ENCODE measurements at places on chromosomes 11 and 22.

DNA sequence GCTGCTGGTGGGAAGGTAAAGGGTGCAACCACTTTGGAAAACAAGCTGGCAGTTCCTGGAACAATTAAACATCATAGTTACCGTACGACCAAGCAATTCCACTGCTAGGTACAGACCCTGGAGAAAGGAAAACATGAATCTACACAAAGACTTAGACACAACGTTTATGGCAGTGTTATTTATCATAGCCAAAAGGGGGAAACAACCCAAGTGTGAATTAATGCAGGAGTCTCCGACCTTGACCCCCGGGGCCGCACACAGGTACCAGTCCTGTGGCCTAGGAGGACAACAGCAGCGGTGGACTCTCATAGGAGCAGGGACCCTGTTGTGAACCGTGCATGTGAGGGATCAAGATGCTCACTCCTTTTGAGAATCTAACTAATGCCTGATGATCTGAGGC, 22.5 kb downstream of the PRDM10 start:
- DNase-seq: no peak

DNA sequence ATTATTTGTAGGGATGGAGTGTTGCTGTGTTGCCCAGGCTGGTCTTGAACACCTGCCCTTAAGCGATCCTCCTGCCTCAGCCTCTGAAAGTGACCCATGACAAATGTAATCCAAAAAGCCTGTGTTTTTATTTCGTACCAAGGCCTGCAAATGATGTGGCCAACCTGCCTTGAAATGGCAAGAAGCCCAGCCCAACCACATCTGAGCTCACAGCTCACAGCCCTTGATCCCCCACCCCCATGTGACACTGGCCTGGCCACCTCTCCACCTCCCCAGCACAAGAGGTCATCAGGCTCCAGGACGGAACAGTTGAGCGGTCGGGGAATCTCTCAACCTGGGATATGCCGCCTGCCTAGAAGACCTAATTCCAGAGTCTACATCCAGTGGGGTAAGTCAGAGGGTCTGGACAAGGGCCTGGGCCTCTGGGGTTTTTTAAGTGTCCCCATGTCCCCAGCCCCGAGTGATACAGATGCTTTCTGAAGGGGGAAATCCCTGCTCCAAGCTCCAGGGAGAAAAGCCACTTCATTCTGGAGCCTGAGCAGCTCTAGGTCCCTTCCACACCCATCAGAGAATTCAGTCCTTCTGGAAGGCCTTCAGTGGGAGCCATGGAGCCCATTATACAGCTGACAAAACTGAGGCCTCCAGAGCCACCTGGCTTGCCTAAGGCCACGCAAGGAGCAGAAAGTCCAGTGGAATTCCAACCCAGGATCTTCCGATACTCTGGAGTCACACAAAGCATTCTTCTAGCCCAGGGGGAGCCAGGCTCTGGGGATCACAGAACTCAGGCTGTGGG, 70.7 kb downstream of the MN1 start:
- DNase-seq: no peak

DNA sequence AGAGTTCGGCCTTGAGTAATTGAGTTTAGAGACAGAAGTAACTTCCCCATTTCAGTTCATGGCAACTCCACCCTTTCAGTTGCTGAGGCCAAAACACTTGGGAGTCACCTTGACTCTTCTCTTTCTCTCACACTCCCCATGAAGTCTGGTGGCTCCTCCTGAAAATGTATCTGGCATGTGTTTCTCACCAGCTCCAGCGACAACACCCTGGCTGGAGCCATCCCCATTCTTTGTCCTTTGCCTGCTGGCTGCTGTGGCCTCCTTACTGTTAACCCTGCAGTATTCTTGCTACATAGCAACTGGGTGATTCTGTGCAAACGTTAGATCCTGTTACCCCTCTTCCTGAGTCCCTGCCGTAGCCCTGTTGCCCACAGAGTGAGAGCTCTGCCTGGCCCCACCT, 23.8 kb downstream of the SLC6A5 start:
- no peak for DNase-seq

GRCh38 chr11:19209617-19210370, 8.0 kb upstream of the CSRP3 start:
- no peak for DNase-seq

DNA sequence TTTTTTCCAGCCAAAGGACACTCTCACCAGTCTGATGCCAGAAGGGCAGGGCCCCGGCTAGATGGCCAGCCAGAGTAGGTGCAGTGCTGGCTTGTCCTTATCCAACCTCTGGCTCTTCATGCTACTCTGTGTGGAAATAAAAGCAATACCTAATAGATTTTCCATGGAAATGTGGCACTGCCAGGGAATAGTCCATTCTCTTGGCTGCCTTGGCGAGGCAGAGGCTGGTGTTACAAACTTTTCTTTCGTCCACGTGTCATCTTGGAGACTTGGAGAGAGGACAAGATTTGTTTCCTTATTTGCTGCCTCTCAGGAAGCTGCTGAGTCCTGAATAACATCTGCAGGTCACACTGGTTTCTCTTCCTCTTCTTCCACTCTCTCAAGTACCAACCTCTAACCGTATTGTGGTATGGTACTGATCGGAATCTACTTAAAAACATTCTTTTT, 17.2 kb upstream of the C1QTNF4 start:
- DNase-seq: no peak

DNA sequence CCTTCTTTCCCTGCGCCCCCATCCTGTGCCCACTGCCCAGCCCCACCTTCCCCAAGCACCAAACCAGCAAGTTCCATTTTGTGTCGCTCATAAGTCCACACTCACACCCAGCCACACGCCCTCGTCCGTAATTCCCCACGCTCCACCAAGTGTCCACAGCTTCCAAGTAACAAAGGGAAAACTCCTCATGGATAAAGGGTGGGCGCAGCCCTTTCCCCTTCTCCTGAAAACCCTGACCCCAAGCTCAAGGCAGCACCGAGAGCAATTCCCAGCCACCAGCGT, 458 bp downstream of the FXYD6 start:
- DNase-seq: no peak

- DNase-seq: no peak
Observed at GRCh38 chr11:19829109-19829837, 116.6 kb downstream of the NAV2 start.

GRCh38 chr11:72136684-72137262, 1.2 kb downstream of the FOLR3 start:
- DNase-seq: no peak

GRCh38 chr11:31060880-31061279, 308.7 kb downstream of the DCDC1 start:
- DNase-seq: no peak

DNA sequence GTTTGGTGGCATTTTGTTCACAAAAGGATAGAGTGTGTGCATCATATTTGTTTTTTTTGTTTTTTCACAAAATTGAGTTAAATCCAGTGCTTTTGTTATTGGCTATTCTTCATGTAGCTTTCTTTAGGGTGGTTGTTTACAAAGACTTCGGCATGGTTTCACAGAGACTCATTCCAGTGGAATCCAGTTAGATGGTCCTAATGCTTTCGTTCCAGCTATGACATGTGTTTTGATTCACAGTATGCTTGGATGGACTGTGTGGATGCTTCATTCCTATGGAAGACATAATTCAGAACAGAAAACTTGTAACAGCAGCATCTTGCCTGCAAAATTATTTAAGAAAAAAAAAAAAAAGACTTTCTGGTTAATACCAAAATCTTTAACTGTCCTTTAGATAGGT, 97.9 kb downstream of the PDHX start:
- DNase-seq: no peak

DNA sequence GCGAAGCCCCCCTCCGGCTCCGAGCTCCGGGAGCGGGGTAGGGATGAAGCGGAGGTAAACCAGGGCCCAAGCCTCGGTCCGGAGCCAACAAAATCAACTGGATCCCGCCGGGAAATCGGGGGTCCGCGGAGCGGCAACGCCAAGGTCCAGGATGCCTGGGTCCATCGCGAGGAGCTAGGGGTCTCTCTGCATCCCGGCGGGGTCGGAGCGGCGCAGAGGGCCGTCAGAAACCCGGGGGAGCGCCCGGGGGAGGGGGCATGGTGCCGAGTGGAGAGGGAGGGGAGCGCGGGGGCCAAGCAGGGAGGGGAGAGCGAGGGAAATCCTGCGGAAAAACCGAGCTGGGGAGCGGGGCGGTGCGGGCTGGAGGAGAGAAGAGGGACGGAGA, 51.8 kb downstream of the SLC22A12 start:
- no peak for DNase-seq

DNA sequence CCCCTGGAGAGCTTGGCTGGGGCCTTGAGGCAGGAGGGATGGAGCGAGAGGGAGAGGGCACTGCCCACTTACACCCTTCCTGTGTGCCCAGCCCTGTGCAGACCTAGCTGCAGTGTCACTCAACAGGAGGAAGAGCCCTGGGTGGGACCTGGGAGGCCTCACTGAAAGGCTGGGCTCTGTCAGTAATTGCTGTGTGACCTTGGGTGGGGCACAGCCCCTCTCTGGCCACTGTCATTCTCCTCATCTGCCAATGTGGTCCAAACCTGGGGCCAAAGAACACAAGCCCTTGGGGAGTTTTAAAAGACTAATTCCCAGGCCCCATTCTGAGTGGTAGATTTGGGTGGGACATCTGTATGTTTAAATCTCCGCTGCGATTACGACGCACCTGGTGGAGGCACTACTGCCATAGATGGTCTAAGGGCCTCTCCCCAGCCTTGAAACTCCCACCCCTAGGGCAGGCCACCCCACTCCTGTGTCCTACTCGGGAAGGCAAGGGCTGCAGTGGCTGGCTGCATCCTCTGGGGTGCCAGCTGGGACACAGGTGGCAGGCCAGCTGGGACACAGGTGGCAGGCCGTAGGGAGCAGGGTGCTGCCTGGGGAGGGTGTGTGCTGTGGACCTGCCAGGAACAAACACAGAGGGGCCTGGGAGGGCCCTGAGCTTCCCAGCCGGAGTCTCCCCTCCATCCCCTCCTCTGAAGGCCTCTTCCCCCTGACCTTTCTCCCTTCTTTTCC, 12.3 kb upstream of the SOX10 start:
- no peak for DNase-seq

- DNase-seq: no peak
Observed at GRCh38 chr11:86873573-86874083, 73.3 kb downstream of the PRSS23 start.

GRCh38 chr22:43376765-43377547, 33.8 kb upstream of the SCUBE1 start:
- DNase-seq: no peak

- no peak for DNase-seq
Observed at GRCh38 chr11:46916286-46917108, 1.9 kb downstream of the LRP4 start.

DNA sequence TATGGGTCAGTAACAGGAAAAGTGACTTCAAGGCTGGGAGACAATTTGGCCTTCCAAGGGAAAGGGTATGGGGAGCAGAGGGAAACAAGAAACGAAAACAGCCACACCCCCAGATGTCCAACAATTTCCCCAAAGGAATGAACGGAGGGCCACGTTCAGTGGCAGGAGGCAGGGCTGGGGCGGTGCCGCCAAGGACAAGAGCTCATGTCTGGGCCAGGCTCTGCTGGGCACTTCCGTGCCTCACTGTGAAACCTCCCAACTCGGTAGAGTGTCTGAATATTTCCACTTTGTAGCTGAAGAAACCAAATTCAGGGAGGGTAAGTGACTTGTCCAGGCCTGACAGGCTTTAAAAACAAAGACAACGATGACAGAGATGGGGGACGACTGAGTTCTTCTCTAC, 11.9 kb downstream of the IFT27 start:
- no peak for DNase-seq

GRCh38 chr11:35250621-35251020, 111.7 kb downstream of the CD44 start:
- no peak for DNase-seq

GRCh38 chr22:32897400-32897799, 95.9 kb downstream of the TIMP3 start:
- no peak for DNase-seq

DNA sequence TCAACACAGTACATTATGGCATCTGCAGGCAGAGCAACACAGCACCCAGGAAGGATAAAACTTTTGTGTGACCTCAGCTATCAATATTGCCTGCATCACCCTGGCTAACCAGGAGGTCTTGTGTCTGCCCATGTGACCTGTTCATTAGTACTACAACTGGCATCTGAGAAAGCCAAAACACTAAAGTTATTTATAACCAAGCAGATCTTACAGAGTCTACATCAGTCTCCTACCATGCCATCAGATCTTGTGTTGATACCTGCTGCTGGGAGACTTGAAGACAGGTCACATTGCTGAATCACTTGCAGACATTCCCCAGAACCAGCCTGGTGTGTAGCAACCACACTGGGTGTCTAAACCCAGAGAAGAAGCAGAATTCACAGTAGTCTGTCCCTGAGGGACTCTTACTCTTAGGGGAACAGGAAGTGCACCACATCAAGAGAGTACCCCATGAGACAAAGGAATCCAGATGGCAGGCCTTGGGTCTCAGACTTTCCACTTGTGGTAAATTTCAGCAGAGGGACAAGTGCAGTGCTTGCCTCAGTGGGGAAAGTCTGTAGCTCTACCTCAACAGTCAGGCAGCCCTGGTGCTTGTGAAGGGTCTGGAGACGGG, 7.0 kb downstream of the OR9G1 start:
- no peak for DNase-seq

- no peak for DNase-seq
Observed at GRCh38 chr22:24775769-24776492, 1.4 kb upstream of the PIWIL3 start.

DNA sequence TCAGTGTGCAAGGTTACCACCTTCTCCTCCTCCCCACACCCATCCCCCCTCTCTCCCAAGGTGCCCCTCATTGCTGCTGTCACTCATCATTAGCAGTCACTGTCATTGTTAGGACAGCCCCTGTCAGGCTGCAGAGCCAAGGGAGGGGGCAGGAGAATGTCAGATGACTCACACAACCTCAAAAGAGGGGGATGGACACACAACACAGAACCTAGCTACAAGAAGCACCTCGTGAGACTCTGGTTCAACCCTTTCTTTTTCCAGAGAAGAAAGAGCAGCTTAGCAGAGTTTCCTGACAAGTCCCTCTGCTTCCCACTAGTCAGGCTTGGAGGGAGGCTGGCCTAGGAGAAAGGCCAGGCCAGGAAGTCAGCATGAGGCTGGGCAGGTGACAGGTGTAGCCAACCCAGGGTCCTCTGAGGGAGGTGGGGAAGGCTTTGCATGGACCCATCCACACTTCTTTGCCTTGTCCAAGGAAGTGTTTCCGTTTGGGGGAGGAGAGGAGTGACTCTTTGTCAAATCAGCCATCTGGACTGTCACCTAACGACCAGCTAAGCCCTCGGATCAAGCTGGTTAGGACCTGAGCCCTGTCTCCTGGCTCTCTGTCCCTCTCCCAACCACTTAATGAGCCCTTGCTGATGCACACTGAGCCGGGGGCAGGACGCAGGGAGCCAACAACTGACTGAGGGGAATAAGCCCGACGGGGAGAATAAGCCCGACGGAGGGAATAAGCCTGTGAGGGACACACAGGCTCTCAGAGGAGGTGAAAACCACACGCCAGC, 18.3 kb downstream of the ADORA2A start:
- DNase-seq: no peak

DNA sequence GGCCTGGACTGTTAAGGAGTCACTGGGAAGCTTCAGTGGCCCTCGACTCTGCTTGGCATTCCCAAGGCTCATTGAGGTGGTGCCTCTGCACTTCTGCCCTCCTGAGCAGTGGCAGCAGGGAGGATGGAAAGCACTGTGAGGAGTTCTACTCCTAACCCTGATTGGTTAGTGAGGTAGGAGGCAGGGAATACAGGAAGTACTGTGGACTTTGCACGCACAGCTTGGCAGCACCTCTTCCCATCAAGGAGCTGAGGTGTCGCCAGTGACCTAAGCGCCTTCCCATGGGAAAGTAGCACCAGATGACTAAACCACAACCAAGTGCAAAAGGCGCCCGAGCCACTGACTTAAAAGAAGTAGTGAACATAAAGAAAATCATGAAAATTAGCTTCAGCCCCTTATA, 152.5 kb upstream of the CADM1 start:
- DNase-seq: no peak

GRCh38 chr22:19118329-19118880, 3.8 kb downstream of the DGCR2 start:
- DNase-seq: no peak
